ENCODE measurements at places on chromosomes 6 and 20.

- DNase-seq: no peak
Measured at GRCh38 chr20:61993058-61993457, 72.6 kb downstream of the TAF4 start.

DNA sequence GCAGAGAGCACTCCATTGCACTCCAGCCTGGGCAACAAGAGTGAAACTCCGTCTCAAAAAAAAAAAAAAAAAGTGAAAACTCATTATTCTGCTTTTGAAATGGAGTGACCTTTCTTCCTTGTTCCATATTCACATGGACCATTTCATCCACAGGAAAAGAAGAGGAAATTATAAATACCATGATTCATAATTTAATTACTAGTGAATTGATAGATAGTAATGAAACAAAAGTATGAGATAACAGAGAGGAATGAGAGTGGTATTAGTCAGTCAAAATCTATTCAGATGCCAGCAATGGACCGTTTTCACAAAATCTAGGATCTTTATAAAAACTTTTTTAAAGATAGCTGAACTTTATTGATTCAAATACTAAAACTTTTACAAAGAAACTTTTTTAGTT lies 443.1 kb upstream of the FLRT3 start:
- peak; percentile 29 for DNase-seq

DNA sequence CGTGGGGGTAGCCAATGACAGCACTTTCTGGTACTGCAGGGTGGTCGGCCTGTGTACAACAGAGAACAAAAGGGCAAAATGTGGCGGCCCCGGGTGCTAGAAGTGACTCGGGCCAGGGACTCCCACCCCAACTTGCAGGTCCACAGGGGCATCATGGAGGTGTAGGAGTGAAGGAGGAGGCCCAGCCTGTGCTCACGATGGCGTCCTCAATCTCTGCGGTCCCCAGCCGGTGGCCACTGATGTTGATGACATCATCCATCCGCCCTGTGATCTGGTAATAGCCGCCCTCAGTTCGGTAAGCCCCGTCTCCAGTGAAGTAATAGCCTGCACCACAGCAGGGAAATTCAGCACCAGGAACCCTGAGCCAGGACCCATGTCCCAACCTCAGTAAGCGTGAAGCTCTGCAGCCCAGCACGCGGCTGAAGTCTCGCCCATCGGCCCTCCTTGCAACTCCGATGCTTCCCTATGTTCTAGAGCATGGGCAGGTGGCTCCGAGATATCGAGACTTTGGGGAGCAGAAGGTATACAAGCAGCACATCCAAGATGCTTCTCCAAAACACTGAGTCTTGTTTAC lies 20.2 kb upstream of the APMAP start:
- DNase-seq: no peak

- no peak for DNase-seq
Measured at GRCh38 chr6:3446184-3446583, 10.7 kb downstream of the SLC22A23 start.

- no peak for DNase-seq
Measured at GRCh38 chr20:31717478-31718201, 5.0 kb downstream of the BCL2L1 start.

DNA sequence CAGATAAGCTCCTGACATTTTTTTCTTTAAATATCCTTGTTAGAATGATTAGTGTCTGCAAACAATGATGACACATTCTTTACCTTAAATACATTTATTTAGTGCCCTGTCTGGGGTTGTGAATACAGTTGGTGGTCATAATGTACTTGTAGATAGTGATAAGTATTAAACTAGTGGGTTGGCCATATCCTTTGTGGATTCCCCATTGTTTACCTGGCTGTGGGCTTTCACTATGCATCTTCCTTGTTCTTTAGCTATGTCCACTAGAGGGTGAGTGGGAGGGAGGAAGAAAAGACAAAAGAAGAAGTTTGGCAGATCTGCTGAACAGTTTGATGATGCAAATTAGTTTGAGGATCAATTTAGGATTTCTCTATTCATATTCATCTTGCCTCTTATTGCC lies 15.7 kb downstream of the HS3ST5 start:
- DNase-seq: no peak

DNA sequence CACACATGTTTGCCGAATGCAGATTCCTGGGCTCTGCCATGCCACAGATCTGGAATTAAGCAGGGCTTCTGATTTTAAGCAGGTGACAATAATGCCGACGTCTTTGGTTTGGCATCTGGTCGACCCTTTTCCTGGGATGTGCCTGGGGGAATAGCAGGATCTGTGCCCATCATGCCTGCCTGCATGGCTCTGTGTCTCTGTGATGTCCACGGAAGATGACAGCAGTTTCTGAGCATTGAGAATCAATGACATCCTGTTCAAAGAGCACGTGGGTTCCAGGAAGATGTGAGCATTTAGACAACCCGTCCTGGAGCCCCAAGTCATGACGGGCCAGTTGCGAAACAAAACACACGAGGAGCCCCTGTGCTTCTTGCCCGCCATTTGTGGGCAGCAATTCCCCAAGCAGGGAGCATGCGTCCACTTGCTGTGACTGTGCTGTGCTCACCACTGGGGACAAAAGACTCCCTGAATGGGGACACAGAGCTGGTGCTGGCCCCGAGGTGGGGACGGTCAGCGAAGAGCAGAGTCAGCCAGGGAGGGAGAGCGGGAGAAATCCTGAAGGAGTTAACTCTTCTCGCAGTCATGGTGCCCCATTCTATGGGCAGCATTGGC lies 110.1 kb downstream of the ERMARD start:
- no peak for DNase-seq

DNA sequence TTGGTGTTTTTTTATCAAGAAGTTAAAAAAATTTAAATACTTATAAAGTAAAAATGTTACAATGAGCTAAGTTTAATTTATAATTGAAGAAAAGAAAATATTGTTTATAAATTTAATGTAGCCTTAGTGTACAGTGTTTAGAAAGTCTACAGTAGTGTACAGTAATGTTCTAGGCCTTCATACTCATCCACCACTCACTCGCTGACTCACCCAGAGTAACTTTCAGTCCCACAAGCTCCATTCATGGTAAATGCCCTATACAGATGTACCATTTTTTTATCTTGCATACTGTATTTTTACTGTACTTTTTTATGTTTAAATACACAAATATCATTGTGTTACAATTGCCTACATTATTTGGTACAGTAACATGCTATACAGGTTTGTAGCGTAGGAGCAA lies 26.0 kb downstream of the HTR1E start:
- no peak for DNase-seq

DNA sequence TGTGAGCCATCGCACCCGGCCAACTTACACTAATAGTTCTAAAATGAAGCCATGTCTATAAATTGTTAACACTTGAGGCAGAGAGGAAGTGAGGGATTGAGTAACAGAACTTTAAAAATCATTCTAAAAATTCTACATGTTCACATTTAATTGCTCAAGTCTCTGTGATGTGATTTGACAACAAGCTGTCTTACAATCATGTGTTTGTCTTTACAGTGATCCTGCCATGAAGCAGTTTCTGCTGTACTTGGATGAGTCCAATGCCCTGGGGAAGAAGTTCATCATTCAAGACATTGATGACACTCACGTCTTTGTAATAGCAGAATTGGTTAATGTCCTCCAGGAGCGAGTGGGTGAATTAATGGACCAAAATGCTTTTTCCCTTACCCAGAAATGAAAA lies 23.6 kb downstream of the GTF2H5 start:
- no peak for DNase-seq

- DNase-seq: no peak
Measured at GRCh38 chr6:130050230-130050629, 31.8 kb downstream of the L3MBTL3 start.

GRCh38 chr20:47704746-47705496 lies 80.4 kb downstream of the SULF2 start:
- DNase-seq: no peak

DNA sequence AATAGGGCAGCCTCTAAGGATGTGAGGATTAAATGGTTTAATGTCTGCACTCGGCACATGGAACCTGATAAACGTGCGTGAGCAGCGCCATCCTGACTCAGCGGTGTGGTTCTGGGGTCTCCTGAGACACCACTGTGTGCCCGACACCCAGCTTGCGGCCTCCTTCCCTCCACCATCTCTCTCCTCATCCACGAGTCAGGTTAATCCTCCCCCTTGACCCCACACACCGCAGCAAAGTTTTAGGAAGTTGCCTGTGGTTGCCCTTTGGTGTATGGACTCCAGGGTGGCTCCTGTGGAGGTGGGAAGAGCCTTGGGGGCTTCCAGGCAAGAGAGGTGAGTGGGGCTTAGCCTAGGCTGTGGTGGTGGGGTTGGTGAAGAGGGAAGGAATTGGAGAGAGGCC lies 68.2 kb downstream of the PHACTR3 start:
- DNase-seq: no peak

GRCh38 chr20:9112541-9113515 lies 43.9 kb downstream of the PLCB4 start:
- peak; percentile 82 for DNase-seq

- DNase-seq: peak; percentile 67
Measured at GRCh38 chr6:158072083-158072721, 90.5 kb downstream of the SYNJ2 start.

DNA sequence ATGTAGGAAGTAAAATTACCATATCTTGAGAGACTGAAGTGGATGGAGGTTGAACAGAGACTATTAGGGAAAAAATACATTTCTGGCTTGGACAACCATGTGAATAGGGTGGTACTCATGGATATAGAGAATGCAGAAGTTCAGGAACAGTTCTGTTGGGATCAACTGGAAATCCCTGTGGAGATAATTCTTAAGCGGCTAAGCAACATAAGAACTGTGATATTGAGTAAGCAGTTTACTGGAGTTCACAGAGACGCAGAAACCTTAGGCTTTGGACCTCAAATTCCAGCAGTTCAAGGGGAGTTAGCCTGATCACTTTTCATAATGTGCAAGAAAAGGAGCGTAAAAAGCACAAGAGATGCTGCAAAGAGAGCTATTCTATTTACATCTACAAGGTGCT lies 23.6 kb upstream of the SLC17A4 start:
- DNase-seq: no peak

DNA sequence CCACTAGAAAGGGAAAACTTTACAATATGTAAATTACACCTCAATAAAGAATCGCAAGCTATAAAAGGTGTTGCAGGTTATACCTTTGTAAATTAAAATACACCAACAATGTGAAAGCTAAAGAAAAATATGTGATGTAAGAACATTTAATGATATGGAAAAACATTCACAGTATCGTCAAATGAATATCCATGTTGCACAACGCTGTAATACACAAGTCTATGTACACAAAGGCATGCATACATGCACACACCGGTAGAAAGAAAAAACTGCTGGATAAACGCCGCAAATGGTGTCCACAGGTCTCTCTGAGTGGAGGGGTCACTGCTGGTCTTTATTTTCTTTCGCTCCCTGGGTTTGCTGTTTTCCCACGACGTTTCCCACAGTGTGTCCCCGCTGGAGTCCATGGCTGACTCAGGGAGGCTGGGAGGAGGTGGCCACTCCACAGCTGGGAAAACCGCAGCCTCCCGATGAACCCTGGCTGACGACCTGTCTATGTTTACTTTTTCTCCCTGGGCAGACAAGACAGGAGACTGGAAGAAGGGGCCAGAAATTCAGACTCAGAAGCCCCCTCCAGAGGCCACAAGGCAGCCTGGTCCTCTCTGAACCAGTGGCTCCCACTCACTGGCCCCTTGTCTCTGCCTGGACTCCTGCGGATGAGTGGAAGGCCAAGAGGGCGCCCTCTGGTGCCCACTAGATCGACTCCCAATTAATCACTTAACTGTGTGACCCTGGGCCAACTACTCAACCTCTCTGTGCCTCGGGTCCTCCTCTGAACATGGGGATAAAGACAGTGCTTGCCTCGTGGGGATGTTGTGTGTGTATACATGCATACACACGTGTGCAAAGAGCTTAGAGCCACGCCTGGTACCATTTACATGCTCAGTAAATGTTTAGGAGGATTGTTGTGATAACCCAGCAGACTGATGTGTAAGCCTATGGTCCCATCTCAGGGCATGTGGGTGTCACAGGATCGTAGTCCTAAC lies 12.8 kb upstream of the BPI start:
- peak; percentile 61 for DNase-seq

DNA sequence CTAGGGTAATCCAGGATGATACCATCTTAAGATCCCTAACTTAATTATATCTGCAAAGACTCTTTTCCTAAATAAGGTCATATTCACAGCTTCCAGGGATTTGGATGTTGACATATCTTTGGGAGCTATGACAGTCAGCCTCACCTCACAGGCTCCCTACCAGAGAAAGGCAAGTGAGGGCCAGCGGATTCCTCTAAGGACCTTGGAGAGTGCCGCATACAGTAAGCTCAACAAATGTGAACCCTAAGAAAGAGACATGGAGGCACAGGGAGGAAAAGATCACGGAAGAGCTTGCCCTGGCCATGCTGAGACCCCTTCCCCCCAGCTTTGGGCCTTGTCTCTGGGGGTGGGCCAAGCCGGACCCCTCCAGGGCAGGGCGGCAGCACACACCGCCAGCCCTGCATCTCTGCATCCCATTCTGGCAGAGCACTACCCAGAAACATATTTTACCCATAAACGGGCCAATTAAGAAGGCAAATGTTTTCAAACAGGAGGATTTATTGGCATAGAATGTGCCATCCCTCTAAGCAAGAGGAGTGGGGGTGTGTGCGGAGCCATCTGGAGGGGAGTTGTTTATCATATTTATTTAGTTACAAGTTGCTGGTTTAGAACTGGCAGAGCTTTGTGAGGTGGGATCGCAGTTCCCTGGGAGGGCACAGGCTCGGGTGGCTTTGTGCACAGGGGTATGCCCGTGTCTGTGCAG lies 55.4 kb downstream of the CHMP4B start:
- no peak for DNase-seq

DNA sequence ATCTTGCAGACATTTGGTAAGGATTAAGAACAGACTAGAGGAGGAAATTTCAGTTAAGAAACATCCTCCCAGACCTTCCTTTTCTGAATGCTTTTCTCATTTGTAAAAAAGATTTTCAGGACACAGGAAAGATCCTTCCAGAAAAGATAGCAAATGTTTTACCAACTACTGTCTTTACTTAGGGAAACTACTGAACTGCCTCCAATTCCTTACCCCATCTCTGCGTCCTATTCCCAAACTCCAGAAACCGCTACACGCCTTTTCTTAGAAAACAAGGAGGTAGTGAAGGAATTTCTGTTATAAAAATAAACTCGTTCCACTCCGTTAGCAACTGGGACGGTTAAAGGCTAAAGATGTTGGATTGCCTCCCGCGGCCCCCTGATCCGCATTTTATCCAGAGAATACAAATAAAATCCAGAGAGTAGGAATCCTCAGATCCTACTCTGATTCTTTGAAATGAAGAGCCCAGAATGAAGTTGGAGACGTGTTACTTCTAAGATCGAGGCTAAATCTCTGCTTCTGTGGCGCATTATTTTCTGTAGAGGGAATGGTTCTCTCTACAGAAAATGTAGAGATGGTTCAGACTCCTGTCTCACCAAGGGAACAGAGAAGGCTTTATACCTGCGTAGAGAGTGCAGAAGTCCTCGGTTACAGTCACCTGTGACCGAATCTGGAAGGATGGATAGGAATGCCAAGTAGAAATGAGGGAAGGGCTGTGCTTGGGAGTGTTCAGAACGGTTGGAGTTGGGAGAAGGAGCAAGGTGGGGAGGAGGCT lies 133.0 kb downstream of the GPX5 start:
- peak; percentile 11 for DNase-seq

- no peak for DNase-seq
Measured at GRCh38 chr6:22153384-22154158, 143.3 kb downstream of the PRL start.
